ENCODE measurements at places on chromosomes 11 and 22.

DNA sequence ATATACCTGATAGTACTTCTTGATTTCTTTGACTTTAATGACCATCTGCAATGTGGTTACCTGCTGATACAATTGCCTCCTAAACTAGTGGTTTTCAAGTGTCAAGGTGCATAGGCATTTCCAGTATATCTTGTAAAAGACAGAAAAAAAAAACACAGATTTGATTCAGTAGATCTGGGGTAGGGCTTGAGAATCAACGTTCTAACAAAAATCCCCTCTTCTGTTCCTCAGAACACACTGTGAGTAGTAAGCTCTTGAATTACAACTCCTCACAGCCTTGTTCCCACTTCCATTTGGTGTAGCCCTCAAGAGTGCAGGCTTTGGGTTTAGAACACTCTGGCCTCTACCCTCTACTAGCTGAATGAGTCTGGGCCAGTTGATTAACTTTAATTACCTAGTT, 78.0 kb upstream of the CTSC start:
- DNase-seq: no peak

DNA sequence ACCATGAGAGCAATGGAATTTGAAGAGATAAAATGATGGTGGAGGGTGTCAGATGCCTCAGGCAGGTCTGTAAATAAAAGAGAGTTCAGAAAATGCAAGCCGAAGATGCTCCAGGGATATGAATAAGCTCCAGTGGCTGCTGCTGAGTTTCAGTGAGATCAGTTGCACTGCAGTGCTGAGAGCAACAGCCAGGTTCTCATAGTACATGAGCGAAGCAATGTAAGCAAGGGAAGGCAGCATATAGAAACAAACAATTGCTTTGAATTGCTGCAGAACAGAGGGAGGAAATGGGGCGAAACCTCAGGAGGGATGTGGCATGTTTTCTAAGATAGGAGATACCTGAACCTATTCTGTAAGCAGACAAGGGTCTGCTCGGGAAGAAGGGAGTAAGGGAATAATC, 369.5 kb downstream of the AASDHPPT start:
- DNase-seq: no peak

DNA sequence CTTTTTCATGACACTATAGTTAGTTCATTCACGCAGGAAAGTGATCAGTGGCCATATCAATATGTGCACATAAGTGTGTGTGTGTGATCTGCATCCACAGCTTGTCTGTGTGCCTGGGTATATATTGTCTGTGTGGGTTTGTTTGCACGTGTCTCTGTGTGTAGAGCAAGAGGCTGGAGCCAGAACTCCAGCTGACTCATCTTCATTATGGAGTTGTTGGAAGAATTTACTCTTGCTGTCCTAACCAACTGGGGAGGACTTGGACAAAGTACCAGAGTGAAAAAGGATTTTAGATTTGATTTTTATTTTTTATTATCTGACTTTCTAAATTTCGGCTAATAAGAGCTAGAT, 63.9 kb downstream of the TP53I11 start:
- no peak for DNase-seq

DNA sequence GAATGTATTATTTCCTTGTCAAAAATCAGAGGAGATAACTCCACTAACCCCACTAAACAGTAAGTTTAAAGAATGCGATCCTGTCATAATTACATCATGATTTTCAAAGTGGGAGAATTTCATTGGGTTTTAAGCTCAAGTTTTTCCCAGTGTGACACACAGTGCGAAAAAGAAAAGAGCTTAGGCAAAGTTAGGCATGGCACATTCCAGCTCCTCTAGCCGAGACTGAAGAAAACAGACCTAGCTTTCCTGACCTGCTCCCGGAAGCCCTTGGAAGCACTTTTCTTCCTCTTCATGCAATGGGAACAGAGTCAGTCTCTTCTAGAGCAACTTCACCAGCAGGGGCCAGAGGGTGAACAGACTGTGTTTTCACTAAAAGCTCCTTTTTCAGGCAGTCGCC, 76.6 kb upstream of the AKIP1 start:
- DNase-seq: no peak

- no peak for DNase-seq
Measured at GRCh38 chr22:19959043-19959586, 17.5 kb upstream of the TXNRD2 start.

DNA sequence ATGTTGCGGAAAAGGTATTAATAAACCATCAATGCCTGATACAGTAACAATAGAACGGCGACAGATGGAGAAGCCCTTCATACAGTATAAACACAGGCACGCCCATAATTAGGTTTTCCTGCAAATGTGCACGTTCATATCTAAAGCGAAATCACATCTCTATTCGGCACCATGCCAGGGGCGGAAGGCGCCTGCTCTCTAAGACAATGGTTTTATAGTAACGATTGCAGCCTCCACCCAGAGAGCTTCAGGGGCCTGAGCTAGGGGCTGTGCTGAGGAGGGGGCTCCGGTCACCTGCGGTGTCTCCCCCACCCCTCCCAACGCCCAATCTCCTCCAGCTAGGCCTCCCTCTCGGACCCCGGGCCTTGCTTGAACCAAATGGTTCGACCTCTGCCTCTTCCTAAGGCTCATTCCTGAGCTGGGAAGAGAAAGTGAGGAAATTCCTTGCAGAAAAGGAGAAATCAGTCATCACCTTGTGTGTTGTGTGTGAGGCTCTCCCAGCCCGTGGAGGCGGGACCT, 9.6 kb downstream of the KRTAP5-5 start:
- DNase-seq: no peak

DNA sequence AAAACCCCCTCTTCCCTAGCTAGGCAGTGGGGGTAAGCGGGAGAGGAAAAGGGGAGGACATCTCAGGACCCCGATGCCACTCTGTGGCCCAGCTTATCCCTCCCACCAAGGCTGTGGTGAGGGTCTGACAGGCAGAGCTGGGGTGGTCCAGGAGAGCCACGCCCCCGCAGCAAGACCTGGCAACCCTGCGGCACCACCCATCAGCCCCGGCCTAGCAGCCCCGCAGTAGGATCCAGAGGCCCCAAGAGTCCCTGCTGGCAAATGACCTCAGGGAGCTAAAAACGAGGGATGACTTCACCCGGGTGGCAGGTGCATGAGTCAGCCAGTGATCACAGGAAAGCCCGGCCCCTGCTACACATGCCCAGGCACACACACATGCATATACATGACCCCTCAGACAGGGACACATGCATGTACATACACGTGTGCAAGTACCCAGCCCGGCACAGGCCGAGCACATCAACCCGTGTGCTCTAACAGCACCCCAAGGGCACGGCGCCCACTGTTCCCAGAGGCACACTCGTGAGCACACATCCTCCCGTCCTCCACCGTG, 32.3 kb downstream of the ARVCF start:
- no peak for DNase-seq

DNA sequence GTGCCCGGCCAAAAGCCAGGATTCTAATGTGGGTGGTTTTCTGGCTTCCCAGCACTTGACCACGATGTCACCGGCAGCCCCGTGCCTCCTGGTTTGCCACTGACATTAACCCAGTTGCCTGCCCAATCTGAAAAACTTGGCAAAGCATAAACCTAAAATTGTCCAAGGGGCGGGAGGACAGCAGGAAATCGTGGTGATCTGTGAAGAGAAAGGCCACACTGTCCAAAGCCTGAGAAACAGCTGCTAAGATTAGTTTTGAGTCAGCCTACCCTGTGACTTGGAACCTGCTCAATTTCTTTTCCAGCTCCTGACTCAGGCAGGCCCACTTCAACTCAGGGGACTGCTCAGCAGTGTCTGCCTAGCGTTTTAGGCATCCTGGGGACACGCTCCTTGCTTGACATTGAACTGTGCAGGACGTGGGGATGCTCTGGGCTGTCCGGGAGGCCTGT, 8.2 kb upstream of the F2 start:
- no peak for DNase-seq

GRCh38 chr11:110777775-110778174, 65.5 kb upstream of the ARHGAP20 start:
- DNase-seq: no peak

DNA sequence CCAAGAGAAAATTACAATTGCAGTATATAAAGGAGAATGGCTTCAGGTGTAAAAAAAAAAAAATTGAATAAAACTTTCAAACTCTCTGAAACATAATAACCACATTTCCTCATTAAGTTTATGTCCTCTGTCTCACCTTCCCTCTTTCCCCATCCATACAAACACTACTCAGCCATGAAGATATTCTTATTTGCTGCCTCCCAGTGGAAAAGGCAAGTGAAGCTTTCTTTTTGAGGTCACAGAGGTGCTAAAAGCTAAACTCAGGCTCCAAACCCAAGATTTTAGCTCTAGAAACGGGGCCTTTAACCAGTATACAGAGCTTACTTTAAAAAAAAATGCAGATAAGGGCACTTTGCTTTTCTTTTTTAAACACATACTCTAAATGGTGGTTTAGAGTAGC, 1568.5 kb downstream of the FAM181B start:
- DNase-seq: no peak

GRCh38 chr22:49446759-49447710, 380.6 kb downstream of the BRD1 start:
- DNase-seq: no peak

Measured in stimulated activated CD8-positive, alpha-beta memory T cell treated with anti-CD3 and anti-CD28 coated beads, Interleukin-2, amount 100 ng/mL, for 1 hour (primary cell).